Stimulated activated CD4-positive, alpha-beta T cell treated with anti-CD3 and anti-CD28 coated beads, Interleukin-1b, Interleukin-23, amount 100 ng/mL, for 4 hours (primary cell): ENCODE measurements at places on chromosomes 4 and X.

DNA sequence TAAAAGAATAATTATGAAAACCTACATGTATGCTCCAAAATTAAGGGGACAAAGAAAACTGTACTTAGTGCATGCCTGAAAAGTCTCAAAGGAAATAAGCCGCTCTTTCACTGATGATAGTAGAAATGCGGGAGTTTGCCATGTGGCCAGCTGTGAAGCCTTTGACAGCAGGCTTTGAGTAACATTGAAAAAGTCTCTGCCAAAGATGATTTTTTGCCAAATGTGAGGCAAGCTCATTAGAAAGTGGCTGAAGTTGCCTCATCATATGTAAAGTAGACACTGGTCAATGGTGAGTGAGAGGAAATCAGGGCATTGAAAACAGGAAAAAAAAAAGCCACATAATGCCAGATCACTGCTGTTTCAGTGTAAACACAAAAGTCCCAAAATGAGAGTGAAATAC, 2360.1 kb downstream of the PCDH7 start:
- DNase-seq, result no peak

DNA sequence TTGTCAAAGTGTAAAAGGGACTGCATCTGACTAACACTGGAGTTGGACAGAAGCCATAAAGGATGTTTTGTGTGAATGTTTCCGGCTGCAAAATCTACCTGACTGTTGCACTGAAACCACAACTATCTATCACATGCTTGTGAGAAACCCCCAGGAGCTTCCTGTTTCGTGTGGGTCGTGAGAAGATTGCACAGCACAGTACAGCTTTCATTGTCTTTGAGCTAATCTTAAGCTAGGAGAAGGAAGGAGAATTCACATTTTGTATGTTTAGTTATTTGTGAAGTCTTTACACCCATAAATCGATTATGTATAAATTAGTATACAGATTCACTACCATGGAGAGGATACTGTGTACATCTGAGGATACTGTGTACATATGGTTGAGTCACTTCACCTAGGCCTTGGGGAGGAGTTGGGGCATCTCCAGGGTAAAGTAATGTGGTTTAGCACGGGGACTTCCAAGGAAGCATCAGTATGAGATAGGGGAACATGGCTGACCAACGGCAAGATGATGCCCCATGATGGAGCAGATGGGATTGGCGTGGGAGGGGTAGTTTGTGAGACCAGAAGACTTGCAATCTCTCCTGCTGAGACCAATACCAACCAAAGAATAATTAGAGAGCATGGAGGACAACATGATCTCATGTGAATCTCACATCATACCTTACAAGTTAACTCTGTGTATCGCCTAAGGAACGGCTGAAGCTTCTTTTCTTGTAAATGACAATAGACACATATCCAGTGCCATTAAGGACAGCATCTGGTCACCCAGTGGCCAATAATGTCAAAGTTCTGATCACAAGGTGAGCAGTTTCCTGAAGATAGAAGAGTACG, 43.1 kb upstream of the FAM9C start:
- peak; percentile 49 for DNase-seq

DNA sequence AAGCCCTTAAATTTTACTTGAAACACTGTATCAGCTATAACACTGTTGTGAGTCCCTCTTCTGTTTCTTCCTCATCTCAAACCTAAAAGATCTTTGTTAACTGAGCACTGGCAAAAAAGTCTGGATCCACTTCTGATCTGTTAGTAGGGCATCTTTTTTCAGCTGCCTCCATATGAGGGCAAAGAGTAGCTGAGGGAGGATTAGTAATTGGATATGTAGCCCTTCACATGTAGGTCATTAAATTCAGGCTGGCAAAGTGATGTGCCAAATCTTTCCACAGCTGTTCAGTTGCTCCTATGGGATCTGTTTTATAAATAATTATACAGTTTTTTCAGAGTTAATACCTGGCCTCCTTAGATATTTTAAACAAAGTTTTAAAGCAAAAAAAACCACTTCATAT, 1.1 kb upstream of the TRMT10A start:
- no peak for DNase-seq

DNA sequence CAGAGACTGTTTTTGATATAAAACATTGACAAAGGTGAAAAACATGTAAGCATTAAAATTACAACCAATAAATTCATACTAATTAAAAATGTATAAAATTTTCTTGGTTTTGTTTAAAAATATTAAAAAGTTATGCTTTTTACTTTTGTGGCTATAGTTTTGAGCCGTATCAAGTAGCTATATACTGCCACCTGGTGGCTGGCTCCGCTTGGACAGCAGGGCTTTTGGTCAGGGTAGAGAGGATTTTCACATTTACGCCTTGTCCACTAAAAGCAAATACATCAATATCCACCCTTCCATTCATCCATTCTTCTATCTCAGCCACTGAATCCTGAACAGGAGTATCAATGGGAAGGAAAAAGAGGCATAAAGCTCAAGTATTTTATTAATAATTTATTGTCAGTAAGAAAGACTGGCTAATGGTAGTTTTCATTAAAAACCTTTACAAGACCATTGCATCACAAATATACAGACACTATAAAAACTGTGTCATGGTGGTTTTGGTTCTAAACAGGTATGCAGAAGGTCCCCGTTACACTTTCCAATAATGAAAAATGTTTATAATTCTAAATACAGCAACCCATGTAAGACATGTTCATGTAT, 32.1 kb upstream of the MTNR1A start:
- peak; percentile 39 for DNase-seq

- DNase-seq, result no peak
These were observed 227.3 kb downstream of the QDPR start for GRCh38 chr4:17284323-17285175.

DNA sequence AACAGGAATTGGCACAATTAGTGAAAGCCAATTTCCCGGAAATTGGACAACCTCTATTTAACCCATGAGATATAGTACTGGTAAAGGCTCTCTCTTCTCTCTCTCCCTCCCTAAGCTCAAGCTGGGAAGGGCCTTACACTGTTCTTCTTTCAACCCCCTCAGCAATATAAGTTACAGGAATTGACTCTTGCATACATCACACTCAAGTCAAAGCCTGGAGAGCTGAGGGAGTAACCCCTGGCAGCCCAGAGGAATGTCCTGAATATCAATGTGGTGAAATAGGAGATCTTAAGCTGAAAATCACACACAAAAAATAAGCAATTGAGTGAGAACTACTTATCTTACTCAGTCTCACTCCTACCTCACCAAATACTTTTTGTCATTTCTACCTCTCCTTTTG, 186.9 kb upstream of the SPOCK3 start:
- DNase-seq, result no peak

GRCh38 chrX:115023811-115024210, 6.4 kb upstream of the IL13RA2 start:
- DNase-seq, result no peak

GRCh38 chrX:1109580-1110119, 102.8 kb downstream of the CRLF2 start:
- DNase-seq, result no peak

- DNase-seq, result no peak
These were observed 7.0 kb downstream of the SMIM14 start for GRCh38 chr4:39631700-39632079.

- DNase-seq, result no peak
These were observed 184.8 kb downstream of the AMELX start for GRCh38 chrX:11478026-11478425.
